Stimulated activated CD8-positive, alpha-beta memory T cell treated with anti-CD3 and anti-CD28 coated beads, Interleukin-4, amount 100 ng/mL, for 1 hour (primary cell): ENCODE measurements at places on chromosomes 3 and 15.

GRCh38 chr15:80773792-80774352 lies 5.3 kb upstream of the CEMIP start:
- DNase-seq = no peak

GRCh38 chr15:46354443-46354842 lies 719.6 kb downstream of the SQOR start:
- DNase-seq = no peak

- no peak for DNase-seq
These were observed 9.6 kb downstream of the KLF15 start for GRCh38 chr3:126347543-126348161.

DNA sequence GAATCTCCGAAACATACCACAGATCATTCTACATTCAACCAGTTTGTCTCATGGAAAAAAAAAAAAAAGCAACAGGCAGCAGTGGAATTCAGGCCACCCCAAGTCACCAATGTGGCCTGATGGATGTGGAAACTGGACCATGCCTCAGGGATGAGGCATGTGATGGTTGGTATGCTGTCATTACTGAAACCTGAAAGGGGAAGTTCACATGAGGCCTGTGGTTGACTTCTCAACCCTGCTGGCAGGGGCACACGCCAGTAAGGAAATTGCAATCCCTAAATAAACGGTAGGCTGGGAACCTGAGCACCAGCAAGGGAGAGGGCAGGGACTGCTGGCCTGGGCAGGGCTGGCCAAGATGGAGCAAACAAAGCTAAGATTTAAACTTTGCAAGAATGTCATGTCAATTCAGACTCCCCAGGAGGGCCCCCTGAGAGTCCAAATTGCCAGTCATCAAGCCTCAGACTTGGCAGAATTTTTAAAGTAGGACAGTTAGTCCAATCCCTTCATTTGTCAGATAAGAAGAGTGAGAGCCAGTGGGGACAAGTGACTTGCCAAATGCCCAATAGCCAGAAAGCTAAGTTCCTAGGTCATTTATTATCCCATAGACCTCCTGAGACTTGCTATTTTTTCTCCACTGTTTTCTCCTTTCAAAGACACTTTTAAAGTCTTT lies 310.4 kb downstream of the ERC2 start:
- DNase-seq = no peak

GRCh38 chr3:72953325-72953956 lies 43.2 kb upstream of the PPP4R2 start:
- DNase-seq = no peak

DNA sequence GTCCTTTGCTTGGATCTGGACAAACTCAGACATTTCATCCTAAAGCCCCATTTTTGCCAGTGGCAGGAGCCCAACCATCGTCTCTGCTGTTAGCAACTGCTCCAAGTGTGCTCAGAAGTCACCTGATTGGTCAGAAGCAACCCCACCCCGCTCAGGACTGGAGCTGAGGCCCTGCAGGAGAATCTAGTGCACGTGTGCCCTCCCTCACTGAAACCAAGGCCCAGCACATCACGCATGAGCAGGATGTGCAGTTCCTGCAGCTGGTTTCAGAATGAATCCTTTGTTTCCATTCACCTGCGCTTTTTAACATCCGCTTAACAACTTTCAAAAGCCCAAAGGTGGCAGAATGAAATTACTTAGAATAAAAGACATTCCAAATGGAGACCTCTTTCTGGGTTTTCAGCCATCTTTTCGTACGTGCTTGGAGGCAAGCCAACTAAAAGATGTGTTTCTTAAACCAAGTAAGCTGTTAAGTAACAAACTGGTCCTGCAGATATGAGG lies 81.2 kb downstream of the SRGAP3 start:
- no peak for DNase-seq

DNA sequence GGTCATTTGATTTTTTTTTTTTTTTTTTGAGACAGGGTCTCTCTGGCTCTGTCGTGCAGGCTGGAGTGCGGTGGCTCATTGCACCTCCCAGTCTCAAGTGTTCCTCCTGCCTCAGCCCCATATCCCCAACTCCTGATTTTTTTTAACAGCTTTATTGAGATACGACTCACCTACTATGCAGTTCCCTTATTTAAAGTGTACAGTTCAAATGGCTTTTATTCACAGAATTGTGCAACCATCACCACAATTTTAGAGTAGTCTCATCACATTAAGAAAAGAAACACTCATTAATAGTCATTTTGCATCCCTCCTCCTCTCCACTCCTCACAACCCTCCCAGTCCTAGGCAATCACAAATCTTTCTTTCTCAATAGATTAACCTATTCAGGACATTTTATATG lies 1.9 kb upstream of the TRA2B start:
- no peak for DNase-seq

GRCh38 chr3:183491109-183491922 lies 62.9 kb upstream of the MCF2L2 start:
- no peak for DNase-seq

- DNase-seq = no peak
These were observed 916 bp downstream of the IL17RD start for GRCh38 chr3:57164217-57164656.

- DNase-seq = no peak
These were observed 123.5 kb downstream of the UNC13C start for GRCh38 chr15:54101664-54102270.

GRCh38 chr3:115518100-115518852 lies 105.0 kb upstream of the GAP43 start:
- no peak for DNase-seq

GRCh38 chr3:108227131-108227530 lies 4.9 kb upstream of the IFT57 start:
- DNase-seq = no peak
